Thymus (tissue), 14 donors: ENCODE measurements at places on chromosomes 12 and 14. TPM values are rescaled to one million over a fixed set of nuclear protein-coding genes. Genes with fewer than 3 reads are reported as not detected.

TGM1 gene
- 41.0 TPM for polyA plus RNA-seq

TMPRSS12 gene
- polyA plus RNA-seq: not detected

KRT75 gene
- 6.8 TPM for polyA plus RNA-seq

LRRIQ1 gene
- 0.43 TPM for polyA plus RNA-seq

PTGER2 gene
- polyA plus RNA-seq: 1.4 TPM

ISM2 gene
- polyA plus RNA-seq: 0.18 TPM

ZC2HC1C gene
- polyA plus RNA-seq: 7.2 TPM

MSRB3 gene
- polyA plus RNA-seq: 9.7 TPM

CISTR gene
- polyA plus RNA-seq: not detected

RAP1B gene
- polyA plus RNA-seq: 230 TPM

PARPBP gene
- 6.6 TPM for polyA plus RNA-seq

- no peak overlapping the region for H3K27ac ChIP-seq
- H3K36me3 ChIP-seq: peaks cover 28% of the 10 kb centered on the region
- H3K27me3 ChIP-seq: no peaks in the 10 kb centered on the region
- H3K4me1 ChIP-seq: no peaks in the 10 kb centered on the region
- DNase-seq: no peak
Measured at GRCh38 chr14:55353686-55354467, 57.8 kb downstream of the ATG14 start.

DNA sequence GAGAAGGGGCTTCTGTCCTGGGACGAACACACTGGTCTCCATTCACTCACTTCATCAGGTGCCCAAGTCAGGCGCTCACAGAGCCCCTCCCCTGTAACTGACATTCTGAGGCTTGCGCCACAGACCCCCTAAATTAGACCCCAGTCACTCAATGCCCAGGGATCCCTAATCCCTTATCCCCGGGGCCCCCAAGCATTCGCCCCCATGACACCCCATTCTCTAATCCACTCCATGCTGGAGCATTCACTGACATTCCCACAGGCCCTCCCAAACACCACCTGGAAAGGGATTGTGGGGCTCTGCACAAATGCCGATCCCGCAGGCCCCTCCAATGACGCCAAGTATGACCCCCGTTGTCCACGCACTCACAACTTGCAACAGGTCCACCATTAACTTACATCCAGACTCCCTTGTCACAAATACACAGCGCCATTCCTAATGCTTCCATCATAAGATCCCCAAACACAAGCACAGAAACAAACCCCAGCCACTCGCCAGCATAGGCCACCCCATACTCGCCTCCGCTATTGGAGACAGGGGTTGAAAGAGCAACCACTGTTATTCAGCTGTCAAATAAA is 1.5 kb downstream of the ZNF605 start:
- no peaks in the 10 kb centered on the region for H3K27me3 ChIP-seq
- H3K4me3 ChIP-seq: no peak overlapping the region
- no peak overlapping the region for H3K27ac ChIP-seq
- H3K4me1 ChIP-seq: peaks cover 7% of the 10 kb centered on the region
- H3K36me3 ChIP-seq: peaks cover 13% of the 10 kb centered on the region
- no peak for DNase-seq

DNA sequence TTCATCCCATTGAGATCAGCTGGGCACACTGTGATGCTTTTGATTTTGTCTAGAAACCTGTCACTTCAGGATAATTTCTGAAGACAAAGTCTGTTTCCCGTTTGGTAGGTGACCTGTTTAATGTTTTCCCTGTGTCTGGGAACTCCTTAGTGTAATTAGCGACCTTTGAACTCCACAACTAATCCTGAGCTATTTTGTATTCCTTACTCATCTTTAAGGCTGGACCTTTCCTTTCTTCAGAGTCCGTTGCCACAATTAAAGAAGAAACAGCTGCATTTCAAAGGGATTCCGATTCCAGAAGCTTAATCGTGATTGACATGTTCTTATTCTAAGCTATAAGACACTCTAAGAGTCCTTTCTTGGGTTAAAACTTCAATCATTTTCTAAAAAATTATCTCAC is 22.0 kb downstream of the AP5M1 start:
- H3K27ac ChIP-seq: no peak overlapping the region
- H3K4me1 ChIP-seq: no peaks in the 10 kb centered on the region
- H3K4me3 ChIP-seq: no peak overlapping the region

GRCh38 chr12:27057543-27057942 is 24.8 kb downstream of the C12orf71 start:
- no peak overlapping the region for H3K27ac ChIP-seq
- no peaks in the 10 kb centered on the region for H3K36me3 ChIP-seq
- H3K4me1 ChIP-seq: no peaks in the 10 kb centered on the region
- H3K4me3 ChIP-seq: no peak overlapping the region
- DNase-seq: no peak

- H3K27me3 ChIP-seq: no peaks in the 10 kb centered on the region
- DNase-seq: peak; percentile 39
- H3K27ac ChIP-seq: no peak overlapping the region
- no peak overlapping the region for H3K4me3 ChIP-seq
- no peaks in the 10 kb centered on the region for H3K36me3 ChIP-seq
Measured at GRCh38 chr12:79358716-79359300, 332.0 kb downstream of the PAWR start.

DNA sequence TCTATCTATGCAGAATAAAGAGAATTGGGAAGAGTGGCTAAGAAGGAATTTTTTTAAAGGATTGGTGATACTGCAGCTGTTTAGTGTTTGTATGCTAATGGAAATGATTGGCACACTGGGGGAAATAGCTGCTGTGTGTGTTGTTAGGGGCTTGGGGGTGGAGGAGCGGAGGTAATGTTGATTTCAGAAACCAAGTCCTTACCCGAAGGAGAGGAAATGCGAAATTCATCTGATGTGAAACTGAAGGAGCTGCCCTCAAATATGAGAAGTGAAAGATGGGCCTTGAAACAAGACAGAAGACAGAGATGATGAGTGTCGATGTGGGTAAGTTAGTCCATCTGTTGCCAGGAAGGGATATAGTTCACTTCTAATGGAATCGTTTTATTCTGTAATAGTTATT is 21.2 kb upstream of the RNASE12 start:
- H3K4me1 ChIP-seq: peaks cover 8% of the 10 kb centered on the region
- no peak for DNase-seq
- H3K27me3 ChIP-seq: peaks cover 8% of the 10 kb centered on the region
- H3K36me3 ChIP-seq: no peaks in the 10 kb centered on the region
- no peak overlapping the region for H3K4me3 ChIP-seq

- no peak overlapping the region for H3K4me3 ChIP-seq
- H3K27ac ChIP-seq: no peak overlapping the region
- no peak for DNase-seq
Measured at GRCh38 chr14:71498212-71498611, 434.0 kb upstream of the RGS6 start.

- DNase-seq: no peak
- H3K4me3 ChIP-seq: no peak overlapping the region
- H3K36me3 ChIP-seq: no peaks in the 10 kb centered on the region
- H3K27me3 ChIP-seq: no peaks in the 10 kb centered on the region
- no peak overlapping the region for H3K27ac ChIP-seq
Measured at GRCh38 chr12:108296945-108297344, 42.2 kb downstream of the CMKLR1 start.

DNA sequence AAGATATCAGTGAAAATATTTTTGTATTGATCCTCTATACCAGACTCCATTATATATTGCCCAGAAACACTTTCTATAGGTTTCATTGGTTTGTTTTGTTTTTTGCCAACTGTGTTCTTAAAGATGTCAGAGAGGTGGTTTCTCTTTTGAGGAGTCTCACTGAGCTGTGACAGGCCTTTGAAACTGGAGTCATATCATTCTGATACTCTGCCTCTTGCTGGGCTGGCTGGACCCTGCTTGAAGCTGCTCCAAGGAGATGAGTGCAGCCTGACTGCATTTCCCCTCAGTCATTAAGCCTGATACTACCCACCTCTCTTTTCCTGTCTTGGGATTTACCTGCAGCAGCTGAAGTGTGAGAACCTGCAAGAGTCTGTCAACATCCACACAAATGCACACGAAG is 16.4 kb upstream of the TAS2R30 start:
- no peaks in the 10 kb centered on the region for H3K36me3 ChIP-seq
- H3K4me1 ChIP-seq: no peaks in the 10 kb centered on the region
- no peak overlapping the region for H3K27ac ChIP-seq

DNA sequence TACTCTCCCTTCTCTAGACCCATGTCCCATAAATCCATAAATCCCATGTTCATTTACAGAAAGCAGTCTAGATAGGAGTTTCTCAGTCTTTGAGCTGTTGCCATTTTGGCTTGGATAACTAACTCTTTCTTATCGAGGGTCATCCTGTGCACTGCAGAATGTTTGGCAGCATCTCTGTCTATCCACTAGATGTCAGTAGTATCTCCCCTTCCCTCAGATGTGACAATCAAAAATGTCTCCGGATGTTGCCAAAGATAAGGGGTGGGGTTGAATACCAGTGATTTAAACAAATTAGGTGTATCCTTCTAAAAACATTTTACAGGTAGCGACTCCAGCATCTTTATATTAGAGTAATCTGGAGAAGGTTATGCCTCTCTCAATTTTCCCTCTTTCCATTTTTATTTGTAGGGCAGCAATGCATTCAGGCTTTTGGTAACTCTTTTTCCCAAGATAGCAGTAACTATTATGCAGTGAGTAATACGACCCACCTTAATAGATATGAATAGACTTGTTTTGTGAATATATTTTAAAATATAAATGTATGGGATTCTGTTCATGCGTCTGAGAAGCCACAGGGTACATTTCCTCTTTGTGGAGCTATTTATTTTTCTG is 100.7 kb downstream of the LRRK2 start:
- no peak for DNase-seq
- H3K36me3 ChIP-seq: no peaks in the 10 kb centered on the region
- H3K27me3 ChIP-seq: no peaks in the 10 kb centered on the region
- H3K4me1 ChIP-seq: no peaks in the 10 kb centered on the region

GRCh38 chr12:91406920-91407341 is 224.3 kb upstream of the DCN start:
- peak overlapping the region; percentile 52 for H3K27ac ChIP-seq
- no peak for DNase-seq
- no peaks in the 10 kb centered on the region for H3K27me3 ChIP-seq
- H3K36me3 ChIP-seq: no peaks in the 10 kb centered on the region

GRCh38 chr12:85280165-85280983 is at the start of gene ALX1:
Gene ALX1, plus strand, starts transcription at chr12:85280220. Its CDS starts 42 bp downstream, at chr12:85280262.
- no peak within 1 kb of the TSS for H3K27ac ChIP-seq
- no peak for DNase-seq
- no peaks in the 10 kb centered on the region for H3K36me3 ChIP-seq
- peaks cover 78% of the 10 kb centered on the region for H3K27me3 ChIP-seq
- no peaks in the 10 kb centered on the region for H3K4me1 ChIP-seq
- peak within 1 kb of the TSS; percentile 15 for H3K4me3 ChIP-seq

DNA sequence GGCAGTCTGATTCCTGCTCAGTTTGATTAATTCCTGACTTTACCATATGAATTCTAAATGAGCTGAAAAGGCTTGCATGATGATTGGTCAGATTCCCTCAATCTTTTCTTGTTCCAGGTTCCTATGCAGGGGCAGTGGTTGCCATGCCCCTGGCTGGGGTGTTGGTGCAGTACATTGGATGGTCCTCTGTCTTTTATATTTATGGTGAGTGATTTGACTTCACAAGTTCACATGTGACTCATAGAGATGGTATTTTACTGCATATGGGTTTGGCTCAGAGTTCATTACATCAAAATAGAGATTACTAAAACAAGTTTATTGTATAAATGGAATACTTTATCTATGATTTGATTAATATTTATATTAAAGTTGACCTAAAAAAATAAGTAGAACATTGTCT is 44.8 kb downstream of the SLC17A8 start:
- H3K27me3 ChIP-seq: no peaks in the 10 kb centered on the region
- H3K27ac ChIP-seq: no peak overlapping the region
- DNase-seq: no peak
- H3K36me3 ChIP-seq: no peaks in the 10 kb centered on the region

DNA sequence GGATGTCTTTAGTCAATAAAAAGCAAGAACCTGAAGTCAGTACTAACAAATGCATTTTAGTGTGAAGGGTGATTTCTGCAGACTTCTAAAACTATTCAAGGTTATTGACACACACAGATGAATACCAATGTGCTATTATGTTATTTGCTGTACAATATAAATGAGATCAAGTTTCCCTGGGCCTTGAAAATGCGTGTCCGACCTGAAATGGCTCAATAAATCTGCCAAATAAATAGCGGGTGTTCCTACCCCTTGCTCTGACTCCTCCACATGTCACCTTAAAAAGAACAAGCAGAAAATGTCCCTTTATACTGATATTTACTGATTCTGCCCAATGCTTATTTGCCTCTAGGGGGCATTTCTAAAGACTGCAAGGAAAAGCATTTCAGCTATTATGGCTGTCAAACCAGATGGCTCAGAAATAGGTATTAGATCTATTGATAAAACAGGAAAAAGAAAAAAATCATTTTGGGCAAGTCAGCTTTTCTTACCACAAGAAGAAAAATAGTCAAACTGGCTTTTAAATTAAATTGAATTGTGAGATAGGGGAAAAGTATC is 367.3 kb upstream of the KITLG start:
- no peaks in the 10 kb centered on the region for H3K27me3 ChIP-seq
- no peak overlapping the region for H3K4me3 ChIP-seq
- DNase-seq: no peak
- H3K36me3 ChIP-seq: no peaks in the 10 kb centered on the region
- H3K27ac ChIP-seq: no peak overlapping the region

DNA sequence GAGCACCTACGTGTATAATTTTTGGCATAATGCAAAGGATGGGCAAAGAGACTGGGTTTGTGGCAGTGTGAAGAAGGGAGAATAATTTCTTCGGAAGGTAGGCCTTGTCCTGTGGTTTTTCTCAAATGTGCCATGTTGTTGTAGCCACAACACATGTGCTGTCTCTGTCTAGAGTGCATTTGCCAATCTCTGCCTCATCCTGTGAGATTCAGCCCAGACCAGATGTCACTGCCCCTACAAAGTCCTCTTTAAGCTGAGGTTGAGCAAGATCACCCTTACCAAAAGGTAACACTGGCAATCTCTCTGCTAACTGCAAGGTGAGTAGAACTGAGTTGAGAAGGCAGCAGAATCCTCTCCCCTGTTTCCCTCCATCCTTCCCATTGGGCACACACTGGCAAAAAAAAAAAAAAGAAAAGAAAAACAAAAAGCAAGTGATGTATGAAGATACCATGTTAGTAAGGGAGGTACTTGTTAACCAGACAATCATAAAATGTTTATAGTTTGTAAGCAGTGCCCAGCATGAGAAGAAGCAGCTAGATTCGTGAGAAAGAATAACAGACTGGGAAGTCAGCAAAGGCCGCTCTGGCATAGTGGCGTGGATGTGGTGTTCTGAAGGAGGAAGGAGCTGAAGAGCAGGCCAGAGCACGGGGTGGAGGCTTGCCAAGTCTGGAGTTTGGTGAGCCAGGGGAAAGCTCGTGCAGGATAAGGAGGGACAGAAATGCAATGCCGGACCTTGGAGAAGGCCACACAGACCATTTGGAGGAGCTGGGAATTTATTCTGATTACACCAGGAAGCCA is 18.9 kb downstream of the DYRK2 start:
- H3K36me3 ChIP-seq: no peaks in the 10 kb centered on the region
- H3K4me1 ChIP-seq: no peaks in the 10 kb centered on the region
- H3K4me3 ChIP-seq: no peak overlapping the region
- DNase-seq: no peak

- DNase-seq: no peak
- no peak overlapping the region for H3K27ac ChIP-seq
- no peaks in the 10 kb centered on the region for H3K36me3 ChIP-seq
- H3K4me3 ChIP-seq: no peak overlapping the region
- H3K4me1 ChIP-seq: no peaks in the 10 kb centered on the region
Measured at GRCh38 chr12:168763-169525, 45.0 kb downstream of the SLC6A12 start.

- H3K27me3 ChIP-seq: no peaks in the 10 kb centered on the region
- no peaks in the 10 kb centered on the region for H3K4me1 ChIP-seq
- no peak for DNase-seq
- no peak overlapping the region for H3K27ac ChIP-seq
Measured at GRCh38 chr14:87241018-87241768, 751.8 kb downstream of the GALC start.
